Right ventricle myocardium inferior (tissue), 1 donor: ENCODE measurements at places on chromosomes 2 and 18.

DNA sequence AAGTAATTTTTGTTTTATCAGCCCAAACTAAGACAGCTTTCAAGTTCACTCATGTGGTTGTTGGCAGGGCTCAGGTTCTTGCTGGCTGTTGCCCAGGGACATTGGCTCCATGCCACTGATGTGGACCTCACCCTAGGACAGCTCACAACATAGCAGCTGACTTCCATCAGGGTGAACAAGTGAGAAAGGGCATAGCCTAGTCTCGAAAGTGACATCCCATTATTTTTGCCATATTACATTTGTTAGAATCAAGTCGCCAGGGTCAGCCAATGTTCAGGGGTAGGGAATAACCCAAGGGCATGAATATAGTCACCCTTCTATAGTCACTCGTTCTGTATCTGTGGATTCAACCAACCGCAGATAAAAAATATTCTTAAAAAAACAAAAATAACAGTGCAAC is 10.7 kb upstream of the CWC22 start:
- no peak for DNase-seq

DNA sequence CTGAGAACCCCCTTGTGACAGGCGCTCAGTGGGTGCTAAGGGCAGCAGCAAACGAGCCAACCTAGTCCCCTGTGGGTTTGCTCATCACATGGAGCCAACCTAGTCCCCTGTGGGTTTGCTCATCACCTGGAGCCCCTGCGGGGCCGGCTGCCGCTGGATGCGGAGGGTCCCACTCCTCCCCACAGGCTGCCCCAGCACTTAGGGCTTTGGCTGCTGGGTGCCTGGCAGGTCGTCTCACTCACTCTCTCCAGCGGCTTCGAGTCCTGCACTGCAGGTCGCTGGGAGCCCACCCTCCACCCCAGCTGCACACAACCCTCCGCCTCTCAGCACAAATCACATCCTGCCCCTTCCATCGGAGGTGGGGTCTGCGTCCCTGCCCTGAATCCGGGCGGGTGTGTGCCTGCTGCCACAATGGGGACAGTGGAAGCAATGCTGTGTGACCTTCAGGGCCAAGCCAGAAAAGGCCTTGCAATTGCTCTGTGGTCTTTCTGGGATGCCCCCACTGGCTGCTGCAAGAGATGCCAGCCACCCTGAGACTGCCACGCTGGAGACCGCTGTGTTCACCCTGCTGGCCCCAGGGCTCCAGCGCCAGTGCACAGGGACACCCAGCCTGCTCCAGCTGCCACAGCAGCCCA is 248.1 kb upstream of the SALL3 start:
- DNase-seq = no peak

DNA sequence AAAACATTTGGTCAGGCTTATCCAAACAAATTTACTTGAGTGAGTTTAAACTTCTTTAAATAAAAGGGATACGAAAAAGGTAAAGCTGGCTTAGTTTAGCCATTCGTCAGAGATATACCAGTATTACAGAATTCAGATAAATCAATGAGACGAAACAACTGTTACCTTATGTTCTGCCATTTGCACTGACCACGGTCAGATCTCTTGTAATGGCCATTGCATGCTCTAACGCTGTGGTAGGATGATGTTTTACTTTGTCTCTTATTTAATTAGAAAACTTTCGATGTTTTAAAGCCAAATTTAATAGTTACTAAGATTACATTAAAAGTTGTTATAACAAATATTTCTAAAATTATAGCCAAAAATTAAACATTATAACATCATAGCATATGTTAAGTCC is 1.5 kb downstream of the C18orf54 start:
- no peak for DNase-seq

DNA sequence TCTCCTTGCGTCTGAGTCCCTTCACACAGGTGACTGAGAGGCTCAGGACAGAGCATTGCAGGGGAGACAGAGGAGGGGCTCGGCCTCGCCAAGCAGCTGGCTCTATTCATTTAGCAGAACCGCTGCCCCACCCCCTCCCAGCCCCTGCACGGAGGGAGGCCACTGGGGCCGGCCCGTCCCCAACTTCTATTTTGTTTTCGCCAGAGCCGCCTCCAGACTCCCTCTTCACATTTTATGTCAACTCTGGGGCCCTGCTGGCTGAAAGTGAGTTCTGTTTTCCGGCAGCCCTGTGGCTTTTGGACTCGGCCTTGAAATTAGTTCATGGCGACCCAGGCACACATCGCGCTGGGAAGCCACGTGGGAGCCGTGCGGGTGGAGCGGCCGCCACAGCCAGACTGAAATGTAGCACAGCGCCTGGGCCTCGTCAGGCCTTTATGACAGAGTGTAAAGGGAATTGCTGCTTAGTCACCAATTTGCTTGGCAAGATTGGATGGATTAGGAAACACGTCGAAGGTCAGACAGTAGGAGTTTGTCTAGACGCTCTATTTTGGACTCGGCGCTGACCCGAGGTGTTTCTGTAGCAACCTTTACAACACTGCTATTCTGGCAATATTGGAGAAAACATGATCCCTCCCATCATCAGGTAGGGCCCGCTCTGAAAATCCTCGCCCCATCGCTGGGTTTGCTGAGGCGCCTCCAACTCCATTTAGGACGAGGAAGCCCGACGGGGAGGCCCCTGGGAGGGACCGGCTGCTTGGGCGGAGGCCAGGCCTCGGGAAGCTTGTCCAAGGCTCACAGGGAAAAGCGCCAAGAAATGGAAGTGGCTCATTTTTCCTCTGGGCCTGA is 90.7 kb upstream of the CTDP1 start:
- DNase-seq = peak; percentile 94

DNA sequence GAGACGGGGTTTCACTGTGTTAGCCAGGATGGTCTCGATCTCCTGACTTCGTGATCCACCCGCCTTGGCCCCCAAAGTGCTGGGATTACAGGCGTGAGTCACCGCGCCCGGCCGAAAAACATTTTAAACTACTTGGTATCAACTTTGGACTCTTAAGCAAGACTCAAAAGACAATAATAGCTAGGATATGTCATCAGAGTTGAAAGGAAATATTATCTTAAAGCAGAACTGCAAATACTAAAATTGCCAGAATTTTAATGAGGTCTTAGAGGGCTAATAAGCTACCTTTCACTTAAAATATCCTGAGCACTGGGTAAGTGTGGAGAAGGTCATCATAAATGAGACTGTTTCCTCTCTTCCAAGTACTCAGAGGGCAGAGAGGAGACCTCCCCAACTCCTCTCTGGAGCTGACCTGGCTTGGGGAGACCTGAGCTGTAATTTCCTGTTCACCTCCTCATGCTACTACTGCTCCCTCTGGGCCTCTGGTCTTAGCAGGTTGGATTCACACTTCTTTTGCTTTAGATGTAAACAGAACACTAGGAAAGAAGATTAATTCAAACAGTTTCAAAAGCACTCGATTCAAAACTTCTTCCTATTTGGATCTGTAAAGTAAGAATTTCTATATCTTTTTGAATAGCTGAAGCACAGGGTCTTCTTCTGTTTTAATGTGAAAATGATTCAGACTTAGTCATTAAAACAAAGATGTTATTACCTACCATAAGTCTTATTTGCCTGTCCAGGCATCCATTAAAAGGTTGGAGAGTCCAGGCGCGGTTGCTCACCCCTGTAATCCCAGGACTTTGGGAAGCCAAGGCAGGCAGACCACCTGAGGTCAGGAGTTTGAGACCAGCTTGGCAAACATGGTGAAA is 16.5 kb downstream of the CNRIP1 start:
- no peak for DNase-seq

GRCh38 chr2:230925879-230926765 is 1.1 kb upstream of the GPR55 start:
- no peak for DNase-seq

DNA sequence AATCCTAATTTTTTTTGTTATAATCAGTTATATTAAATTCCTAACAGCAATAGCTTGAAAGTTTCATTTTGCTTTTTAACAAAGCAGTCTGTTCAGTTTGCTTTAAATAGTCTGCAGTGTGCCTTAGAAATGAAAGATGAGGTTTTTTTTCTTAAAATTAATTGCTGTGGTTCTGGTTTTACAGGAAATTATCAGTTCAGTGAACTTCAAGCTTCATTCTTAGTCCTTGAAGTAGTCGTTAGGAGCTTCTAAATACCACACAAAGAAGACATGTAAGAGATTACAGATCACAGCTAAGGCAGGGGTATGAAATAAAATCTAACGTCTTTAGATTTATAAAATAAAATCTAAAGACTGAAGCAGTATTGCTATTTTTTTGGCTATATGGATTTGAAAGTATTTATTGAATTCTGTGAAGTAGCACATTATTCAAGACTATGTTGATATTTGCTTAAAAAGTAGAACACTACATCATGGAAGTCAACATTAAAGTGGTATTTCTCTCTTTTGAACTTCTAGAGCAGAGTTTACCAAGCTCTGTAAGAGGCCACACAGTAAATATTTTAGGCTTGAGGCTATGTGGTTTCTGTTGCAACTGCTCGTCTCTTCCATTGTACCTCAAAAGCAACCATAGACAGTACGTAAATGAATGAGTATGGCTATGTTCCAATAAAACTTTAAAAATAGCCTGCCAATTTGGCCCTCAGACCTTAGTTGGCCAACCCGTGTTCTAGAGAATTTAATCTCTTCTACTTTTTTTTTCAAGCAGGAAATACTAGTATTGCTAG is 81.5 kb upstream of the STON1 start:
- no peak for DNase-seq

DNA sequence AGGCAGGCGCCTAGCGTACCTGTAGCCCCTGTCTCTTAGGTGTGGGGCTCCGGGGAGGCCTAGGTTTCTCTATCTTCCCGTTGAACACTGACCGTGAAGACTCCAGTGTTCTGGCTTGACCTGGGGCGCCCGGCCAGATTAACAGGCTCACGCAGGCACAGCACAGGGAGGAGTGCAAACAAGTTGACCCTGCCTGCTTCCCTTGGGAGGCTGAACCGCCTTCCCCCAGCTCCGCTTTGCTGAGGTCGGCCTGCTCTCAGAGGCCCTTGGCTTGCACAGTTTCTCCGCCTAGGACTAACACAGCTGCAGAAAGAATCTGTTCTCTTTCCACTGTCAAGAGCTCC is 567 bp downstream of the PCYOX1 start:
- peak; percentile 90 for DNase-seq
